ENCODE measurements at places on chromosomes 1 and 21.
A peak's percentile ranks its signal among the peaks of the same experiment; 100 is the strongest.

- H3K36me3 ChIP-seq: no peaks in the 10 kb centered on the region
- H3K4me3 ChIP-seq: no peak overlapping the region
- no peaks in the 10 kb centered on the region for H3K27me3 ChIP-seq
- H3K4me1 ChIP-seq: peaks cover 21% of the 10 kb centered on the region
- H3K27ac ChIP-seq: no peak overlapping the region
Measured at GRCh38 chr1:3034162-3034561, 12.9 kb downstream of the ACTRT2 start.

DNA sequence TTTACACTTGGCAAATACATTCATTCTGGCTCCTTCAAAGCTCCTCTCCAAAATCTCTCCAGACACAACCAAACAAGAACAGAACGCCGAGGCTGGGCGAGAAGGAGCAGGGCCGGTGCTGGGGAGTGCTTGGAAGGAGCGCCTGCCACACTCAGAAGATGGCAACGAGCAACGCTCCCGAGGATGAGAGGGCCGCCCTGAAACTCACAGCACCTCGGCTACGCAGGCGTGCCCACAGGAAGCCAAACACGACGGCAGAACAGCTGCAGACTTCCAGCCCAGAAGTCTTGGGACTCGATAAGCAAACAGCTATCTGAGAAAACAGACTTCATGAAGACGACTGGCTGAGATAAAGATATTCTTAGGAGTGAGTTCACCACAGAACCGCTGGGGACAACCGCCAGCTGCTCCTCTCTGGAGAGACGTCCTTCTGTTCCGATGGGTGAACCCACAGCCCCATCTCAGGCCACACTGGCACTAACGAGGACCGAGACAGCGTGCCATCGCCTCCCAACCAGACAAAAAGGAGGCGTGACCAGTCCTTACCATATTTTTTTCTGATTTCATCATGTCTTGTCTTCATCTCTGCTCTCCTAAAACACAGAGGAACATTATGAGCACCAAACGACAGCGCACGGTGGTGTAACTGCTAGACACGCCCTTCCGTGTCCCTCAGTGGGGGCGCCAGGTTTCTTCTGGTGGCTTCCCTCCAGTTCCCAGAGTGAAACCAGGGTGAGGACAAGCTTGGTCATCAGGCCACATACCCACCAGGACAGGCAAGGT is 18.6 kb downstream of the PTTG1IP start:
- H3K27ac ChIP-seq: peak overlapping the region; percentile 77
- peak; percentile 42 for DNase-seq
- H3K4me3 ChIP-seq: no peak overlapping the region
- peaks cover 91% of the 10 kb centered on the region for H3K36me3 ChIP-seq
- no peaks in the 10 kb centered on the region for H3K27me3 ChIP-seq

DNA sequence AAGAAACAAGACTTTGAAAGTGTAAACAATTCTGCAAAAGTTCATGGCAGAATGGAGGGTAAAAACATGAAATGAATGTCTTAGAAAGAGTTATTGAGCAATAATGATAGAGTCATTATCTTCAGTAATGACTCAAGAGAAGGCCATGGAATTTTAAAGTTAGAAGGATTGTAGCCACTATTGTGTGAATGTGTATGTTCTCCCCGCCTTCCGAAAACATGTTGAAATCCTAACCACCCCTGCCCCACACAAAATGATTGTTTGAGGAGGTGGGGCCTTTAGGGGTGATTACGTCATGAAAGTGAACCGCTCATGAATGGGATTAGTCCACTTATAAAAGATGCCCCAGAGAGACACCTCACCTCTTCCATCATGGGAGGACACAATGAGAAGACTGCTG is 93.8 kb upstream of the CCDC190 start:
- no peak overlapping the region for H3K4me3 ChIP-seq
- H3K27ac ChIP-seq: no peak overlapping the region
- no peaks in the 10 kb centered on the region for H3K36me3 ChIP-seq
- DNase-seq: no peak

DNA sequence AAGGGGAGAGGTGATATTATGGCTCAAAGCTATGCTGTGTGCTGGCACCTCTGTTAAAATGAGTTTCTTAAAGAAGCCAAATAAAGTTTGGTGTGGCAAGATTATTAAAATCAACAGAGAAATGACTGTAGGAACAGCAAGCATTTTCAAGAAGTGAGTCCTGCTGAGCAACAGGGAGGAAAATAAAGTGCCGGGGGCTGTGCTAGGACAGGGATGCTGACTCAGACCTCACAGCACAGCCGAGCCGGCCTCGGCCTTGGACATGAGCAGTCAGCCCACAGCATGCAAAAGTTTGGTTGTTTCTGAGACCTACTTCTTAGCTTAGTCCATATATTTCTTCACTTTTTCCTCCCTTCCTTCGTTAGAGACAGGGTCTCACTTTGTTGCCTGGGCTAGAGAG is 19.2 kb downstream of the CNIH3 start:
- H3K4me1 ChIP-seq: peaks cover 8% of the 10 kb centered on the region
- H3K36me3 ChIP-seq: no peaks in the 10 kb centered on the region
- no peak overlapping the region for H3K27ac ChIP-seq
- no peaks in the 10 kb centered on the region for H3K27me3 ChIP-seq

DNA sequence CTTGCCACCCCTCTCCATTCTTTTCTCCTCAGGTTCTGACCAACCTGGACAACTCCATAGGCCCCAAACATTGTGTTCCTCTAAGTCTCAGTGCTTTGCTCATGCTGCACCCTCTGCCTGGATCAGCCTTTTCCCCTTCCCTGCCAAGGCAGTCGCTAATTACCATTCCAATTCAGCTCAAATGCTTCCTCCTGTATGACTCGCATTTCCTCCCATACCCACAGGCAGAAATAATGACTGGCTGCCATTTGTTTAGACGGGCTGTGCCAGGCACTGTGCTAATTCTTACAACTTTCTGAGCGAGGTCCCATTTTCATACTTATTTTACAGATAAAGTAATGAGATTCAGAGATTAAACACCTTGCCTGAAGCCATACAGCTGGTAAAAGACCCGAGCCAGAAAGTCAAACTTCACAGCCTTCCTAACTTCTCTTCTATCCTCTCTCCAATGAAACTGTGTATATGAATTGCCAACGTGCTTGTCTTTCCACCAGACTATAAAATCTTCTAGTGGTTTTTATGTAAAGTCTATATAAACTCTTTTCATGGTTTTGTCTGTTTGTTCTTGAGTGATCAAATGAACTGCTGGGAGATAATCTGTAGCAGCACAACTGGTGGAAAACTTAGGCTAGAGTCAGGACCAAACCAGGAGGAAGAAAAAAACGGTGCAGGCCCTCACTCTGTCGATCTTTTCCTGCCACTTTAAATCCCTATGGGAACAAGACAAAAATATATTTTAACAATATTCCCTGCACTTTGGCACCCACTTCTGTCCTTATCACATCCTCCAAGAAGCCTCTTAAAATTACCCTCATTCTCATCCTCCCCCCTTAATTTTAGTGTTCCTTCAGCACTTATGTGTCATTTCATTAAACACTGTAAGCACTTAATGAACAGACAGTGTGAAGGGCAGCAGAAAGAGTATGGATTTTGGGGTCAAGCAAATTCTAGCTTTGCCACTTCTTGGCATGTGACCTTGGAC is 33.7 kb downstream of the RAB3B start:
- H3K4me1 ChIP-seq: peaks cover 5% of the 10 kb centered on the region
- H3K36me3 ChIP-seq: no peaks in the 10 kb centered on the region
- no peak overlapping the region for H3K27ac ChIP-seq
- no peak for DNase-seq

GRCh38 chr1:6359216-6360116 is 34.1 kb downstream of the ACOT7 start:
- peaks cover 59% of the 10 kb centered on the region for H3K4me1 ChIP-seq
- H3K27ac ChIP-seq: peak overlapping the region; percentile 93
- H3K4me3 ChIP-seq: peak overlapping the region; percentile 65
- H3K36me3 ChIP-seq: peaks cover 6% of the 10 kb centered on the region

DNA sequence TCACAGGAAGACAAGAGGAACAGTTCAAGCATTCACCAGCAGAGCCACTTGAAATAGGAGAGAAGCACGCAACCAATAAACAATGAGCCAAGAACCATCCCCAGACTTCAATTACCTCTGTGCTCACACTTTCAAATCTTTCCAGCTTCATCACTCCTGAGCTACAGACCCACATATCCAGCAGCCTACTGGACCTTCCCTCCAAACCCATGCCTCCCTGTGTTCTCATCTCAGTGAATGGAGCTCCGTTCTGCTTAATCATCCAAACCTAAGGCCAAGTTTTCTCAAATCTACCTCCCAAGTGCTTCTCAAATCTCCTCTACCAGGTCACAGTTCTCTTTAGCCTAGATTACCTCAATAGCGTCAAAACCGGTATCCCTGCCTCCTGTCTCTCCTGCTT is 3.7 kb downstream of the PEF1 start:
- H3K4me3 ChIP-seq: no peak overlapping the region
- H3K4me1 ChIP-seq: peaks cover 41% of the 10 kb centered on the region

- no peaks in the 10 kb centered on the region for H3K36me3 ChIP-seq
- DNase-seq: peak; percentile 70
- peaks cover 74% of the 10 kb centered on the region for H3K4me1 ChIP-seq
- H3K4me3 ChIP-seq: peak overlapping the region; percentile 75
- peak overlapping the region; percentile 64 for H3K27ac ChIP-seq
- no peaks in the 10 kb centered on the region for H3K27me3 ChIP-seq
Measured at GRCh38 chr1:41917835-41918449, 780 bp downstream of the HIVEP3 start.

DNA sequence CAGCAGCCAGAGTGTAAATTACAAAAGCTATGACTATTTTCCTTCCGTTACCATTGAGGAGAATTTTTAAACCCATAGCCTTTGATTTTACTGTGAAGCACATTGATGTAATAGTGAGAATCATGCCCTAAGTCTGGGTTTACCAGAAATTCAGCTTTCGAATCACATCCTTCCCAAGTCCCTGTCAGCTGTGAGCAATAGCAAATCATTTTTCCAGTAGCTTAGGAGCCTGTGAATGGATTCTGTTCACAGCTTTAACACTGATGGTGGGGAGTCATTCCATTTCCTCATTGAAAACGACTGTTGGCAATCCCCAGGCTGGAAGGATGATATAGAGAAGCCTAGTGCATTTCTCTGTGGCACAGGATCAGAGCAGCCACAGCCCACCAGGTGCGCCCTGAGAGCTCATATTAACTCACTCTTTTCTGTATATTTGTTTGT is 82.2 kb upstream of the C1orf105 start:
- H3K27me3 ChIP-seq: no peaks in the 10 kb centered on the region
- DNase-seq: peak; percentile 53
- peaks cover 51% of the 10 kb centered on the region for H3K4me1 ChIP-seq
- no peaks in the 10 kb centered on the region for H3K36me3 ChIP-seq
- H3K27ac ChIP-seq: peak overlapping the region; percentile 93

GRCh38 chr1:157307491-157307890 is 169.3 kb upstream of the ETV3 start:
- no peak overlapping the region for H3K4me3 ChIP-seq
- no peak for DNase-seq
- H3K36me3 ChIP-seq: no peaks in the 10 kb centered on the region
- H3K27ac ChIP-seq: no peak overlapping the region

DNA sequence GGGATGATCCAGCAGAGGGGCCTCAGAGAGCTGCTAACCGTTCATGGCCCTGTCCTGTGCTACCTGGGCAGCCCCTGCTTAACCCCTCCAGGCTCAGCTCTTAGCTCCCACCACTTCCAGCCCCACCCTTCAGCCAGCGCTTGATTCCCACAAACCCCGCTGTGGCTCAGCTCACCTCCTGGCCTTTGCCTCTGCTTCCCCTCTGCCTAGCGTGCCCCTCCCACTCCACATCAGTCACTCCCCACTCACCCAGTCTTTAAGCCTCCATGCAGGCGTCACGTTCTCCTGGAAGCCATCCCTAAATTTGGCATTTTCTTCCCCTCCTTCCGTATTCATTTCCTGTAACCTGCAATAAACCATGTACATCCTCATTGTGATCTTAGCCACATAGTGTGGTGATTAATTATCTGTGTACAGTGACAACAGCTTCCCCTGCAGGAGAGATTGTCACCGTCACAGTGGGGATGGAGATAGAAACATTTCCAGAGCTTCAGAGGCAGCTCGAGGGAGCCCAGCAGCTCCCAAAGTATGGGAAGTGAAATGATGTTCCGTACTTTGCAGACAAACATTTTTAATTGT is 65.5 kb downstream of the EPHB2 start:
- peaks cover 11% of the 10 kb centered on the region for H3K27me3 ChIP-seq
- H3K4me1 ChIP-seq: no peaks in the 10 kb centered on the region
- H3K27ac ChIP-seq: no peak overlapping the region
- H3K4me3 ChIP-seq: no peak overlapping the region

DNA sequence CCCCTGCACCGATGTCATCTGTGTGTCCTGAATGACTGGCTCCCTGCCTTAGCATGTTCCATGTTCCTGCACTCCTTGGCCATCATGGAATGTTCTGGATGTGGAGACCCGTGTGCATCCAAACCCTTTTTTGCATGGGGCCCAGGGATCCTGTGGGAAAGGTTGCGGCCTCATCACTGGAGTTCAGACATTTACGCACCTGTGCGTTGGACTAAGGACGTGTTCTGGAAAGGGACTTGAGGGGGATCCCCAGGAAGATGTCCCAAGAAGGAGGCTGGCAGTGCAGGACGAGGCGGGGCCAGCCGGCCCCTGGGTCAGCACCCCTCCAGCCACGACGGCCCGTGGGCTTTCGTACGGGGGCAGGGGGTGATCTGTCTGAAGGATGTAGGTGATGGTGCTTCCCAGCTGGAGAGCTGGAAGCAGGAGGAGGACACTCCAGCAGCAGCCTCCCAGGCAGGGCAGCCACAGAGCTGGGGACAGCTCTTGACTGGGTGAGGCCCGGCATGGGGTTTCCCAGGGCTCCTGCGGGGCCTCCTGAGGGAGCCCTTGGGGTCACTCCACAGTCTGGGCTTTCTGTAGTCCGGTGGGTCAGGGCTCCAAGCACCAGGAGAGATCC is 67.2 kb downstream of the SCCPDH start:
- H3K27me3 ChIP-seq: peaks cover 29% of the 10 kb centered on the region
- no peak for DNase-seq
- no peak overlapping the region for H3K4me3 ChIP-seq
- H3K4me1 ChIP-seq: peaks cover 5% of the 10 kb centered on the region

- H3K36me3 ChIP-seq: peaks cover 61% of the 10 kb centered on the region
- peaks cover 3% of the 10 kb centered on the region for H3K4me1 ChIP-seq
- no peaks in the 10 kb centered on the region for H3K27me3 ChIP-seq
Measured at GRCh38 chr1:77829851-77830250, 50.4 kb downstream of the MIGA1 start.

DNA sequence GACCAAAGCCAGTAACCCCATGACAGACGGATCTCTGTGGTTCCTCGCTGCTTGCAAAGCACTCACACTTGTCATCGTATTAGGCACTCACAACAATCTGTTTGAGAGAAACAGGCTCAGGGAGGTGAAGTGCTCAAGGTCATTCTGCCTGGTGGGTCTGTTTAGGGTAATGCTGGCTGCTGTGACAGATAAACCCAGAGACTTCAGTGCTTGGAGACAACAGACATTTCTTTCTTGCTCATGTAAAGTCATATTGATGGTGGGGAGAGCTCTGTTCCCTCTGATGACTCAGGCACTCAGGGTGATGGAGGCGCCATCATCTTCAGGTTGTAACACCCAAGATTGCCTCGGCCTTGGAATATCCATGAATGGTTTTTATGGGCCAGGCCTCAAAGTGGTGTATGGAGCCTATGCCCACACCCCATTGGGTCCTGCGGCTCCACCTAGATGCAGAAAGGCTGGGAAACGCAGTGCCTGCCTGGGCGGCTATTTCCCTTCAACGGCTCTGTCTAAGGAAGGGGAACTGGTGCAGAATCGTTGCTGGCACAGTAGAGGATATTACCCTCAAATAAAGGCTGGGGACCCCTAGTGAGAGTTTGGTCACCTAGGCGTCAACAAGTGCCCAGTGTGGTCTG is 71.6 kb upstream of the SELENON start:
- no peak overlapping the region for H3K27ac ChIP-seq
- peaks cover 10% of the 10 kb centered on the region for H3K27me3 ChIP-seq
- H3K4me3 ChIP-seq: no peak overlapping the region
- H3K4me1 ChIP-seq: peaks cover 81% of the 10 kb centered on the region
- no peak for DNase-seq
- no peaks in the 10 kb centered on the region for H3K36me3 ChIP-seq

Data from activated T-cell treated with anti-CD3 and anti-CD28 coated beads, Interleukin-2, amount 50 U/mL, for 24 hours (primary cell).